ENCODE measurements at places on chromosomes 6 and 20. TPM values are rescaled to one million over a fixed set of nuclear protein-coding genes. Genes with fewer than 3 reads are reported as not detected.

The HLA-DRB5 gene
- polyA plus RNA-seq: not detected

The KHDRBS2 gene
- 3.2 TPM for polyA plus RNA-seq

The REM1 gene
- polyA plus RNA-seq: not detected

The RFX6 gene
- polyA plus RNA-seq: not detected

The UBE3D gene
- 17.0 TPM for polyA plus RNA-seq

The TRERF1 gene
- polyA plus RNA-seq: 11.1 TPM

DNA sequence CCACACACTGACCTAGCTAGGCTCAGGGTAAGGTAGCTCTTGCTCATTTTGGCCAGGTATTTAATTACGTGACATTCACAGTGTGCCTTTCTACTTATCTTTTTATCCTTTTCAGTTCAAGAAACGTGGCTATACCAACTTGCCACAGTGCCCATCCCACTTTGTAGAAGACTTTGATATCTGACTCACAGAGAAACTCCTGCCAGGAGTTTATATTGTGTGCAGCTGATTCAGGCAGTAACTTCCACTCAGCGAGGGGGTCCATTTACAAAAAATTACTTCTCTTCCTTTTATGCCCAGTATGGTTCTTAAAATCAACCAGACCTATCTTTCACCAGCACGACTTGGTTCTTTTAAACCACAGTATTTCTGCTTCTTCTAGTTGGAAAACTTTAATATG, 75.6 kb downstream of the PRL start:
- H3K4me3 ChIP-seq: peak overlapping the region; percentile 33
- 0 out of 2 replicates have a peak overlapping the region, but pooled peaks have one; percentile 80 for H3K27ac ChIP-seq
- no peaks in the 10 kb centered on the region for H3K27me3 ChIP-seq

GRCh38 chr6:151589667-151590066, 95.8 kb downstream of the CCDC170 start:
- DNase-seq: peak; percentile 9
- no peak overlapping the region for H3K4me3 ChIP-seq

- H3K4me3 ChIP-seq: no peak overlapping the region
- H3K4me1 ChIP-seq: no peaks in the 10 kb centered on the region
- H3K36me3 ChIP-seq: no peaks in the 10 kb centered on the region
- DNase-seq: no peak
These were observed 87.2 kb downstream of the UBE3D start for GRCh38 chr6:82978362-82978945.

GRCh38 chr6:136723780-136724179, 68.5 kb downstream of the MAP3K5 start:
- no peak overlapping the region for H3K27ac ChIP-seq
- H3K4me1 ChIP-seq: peaks cover 9% of the 10 kb centered on the region
- H3K4me3 ChIP-seq: no peak overlapping the region
- no peak for DNase-seq
- H3K27me3 ChIP-seq: no peaks in the 10 kb centered on the region
- H3K36me3 ChIP-seq: no peaks in the 10 kb centered on the region

DNA sequence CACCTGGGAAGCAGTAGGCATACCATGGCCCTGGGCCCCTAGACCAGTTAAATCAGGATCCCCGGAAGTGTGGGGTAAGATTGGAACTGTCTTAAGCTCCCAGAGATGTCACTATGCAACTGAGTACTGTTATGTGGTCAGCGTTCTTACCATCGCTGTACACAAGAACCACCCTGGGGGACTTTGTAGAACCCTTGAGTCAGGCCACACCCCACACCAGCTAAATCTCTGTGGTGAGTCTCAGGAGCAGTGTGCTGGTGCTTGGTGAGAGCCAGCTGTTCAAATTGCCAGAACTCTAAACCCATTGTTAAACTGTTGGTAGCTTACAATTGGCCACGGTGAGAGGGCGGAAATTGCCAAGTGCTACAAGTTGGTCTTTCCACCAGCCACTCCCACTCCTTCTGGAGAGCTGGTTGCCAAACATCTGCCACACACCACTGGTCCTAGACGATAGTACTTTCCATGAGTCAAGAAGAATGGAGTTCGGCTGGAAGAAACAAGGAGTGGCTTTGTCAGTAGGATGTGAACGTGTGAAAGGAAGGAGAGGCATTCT, 80.5 kb upstream of the SYNDIG1 start:
- no peaks in the 10 kb centered on the region for H3K36me3 ChIP-seq
- H3K4me3 ChIP-seq: no peak overlapping the region
- no peak for DNase-seq
- H3K4me1 ChIP-seq: no peaks in the 10 kb centered on the region

- no peaks in the 10 kb centered on the region for H3K36me3 ChIP-seq
- H3K4me3 ChIP-seq: no peak overlapping the region
- H3K27me3 ChIP-seq: no peaks in the 10 kb centered on the region
These were observed 215.1 kb downstream of the TBXT start for GRCh38 chr6:165952514-165952913.

All from GM23338 (cell line).